Pulmonary artery endothelial cell (primary cell): ENCODE measurements at places on chromosomes 1 and 21. TPM values are rescaled to one million over a fixed set of nuclear protein-coding genes. Genes with fewer than 3 reads are reported as not detected.

GRCh38 chr1:206734499-206735142 is 36.0 kb upstream of the IL19 start:
- DNase-seq: no peak

- DNase-seq: no peak
Measured at GRCh38 chr1:38507563-38507962, 352.0 kb downstream of the RRAGC start.

DNA sequence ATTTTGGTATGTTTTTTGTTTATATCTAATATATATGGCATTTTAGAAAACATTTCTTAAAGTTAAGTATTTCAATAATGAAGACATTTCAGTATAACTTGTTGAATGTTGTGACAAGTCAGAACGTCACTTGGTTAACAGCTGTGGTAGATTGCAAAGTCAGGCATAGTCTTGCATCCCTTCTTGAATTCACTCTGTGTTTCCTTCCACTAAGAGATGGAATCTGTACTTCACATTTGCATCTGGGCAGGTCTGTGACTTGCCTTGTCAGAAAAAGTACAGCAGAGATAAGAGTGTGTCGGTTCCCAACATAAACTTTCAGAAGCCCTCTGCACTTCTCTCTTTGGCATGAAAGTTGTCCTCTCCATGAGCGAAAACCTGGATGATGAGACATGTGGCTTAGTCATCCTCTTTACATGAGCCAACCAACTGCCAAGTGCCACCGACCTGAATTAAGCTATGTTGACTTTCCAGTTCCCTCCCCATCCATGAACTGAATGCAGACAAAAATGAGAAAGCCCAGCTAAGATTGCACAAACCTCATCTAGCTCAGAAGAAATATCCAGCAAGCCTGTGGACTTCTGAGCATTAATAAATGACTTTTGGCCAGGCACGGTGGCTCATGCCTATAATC is 1730.2 kb downstream of the MRPL39 start:
- DNase-seq: no peak

Gene COL24A1
- 0.07 TPM in 2 replicates for total RNA-seq

DNA sequence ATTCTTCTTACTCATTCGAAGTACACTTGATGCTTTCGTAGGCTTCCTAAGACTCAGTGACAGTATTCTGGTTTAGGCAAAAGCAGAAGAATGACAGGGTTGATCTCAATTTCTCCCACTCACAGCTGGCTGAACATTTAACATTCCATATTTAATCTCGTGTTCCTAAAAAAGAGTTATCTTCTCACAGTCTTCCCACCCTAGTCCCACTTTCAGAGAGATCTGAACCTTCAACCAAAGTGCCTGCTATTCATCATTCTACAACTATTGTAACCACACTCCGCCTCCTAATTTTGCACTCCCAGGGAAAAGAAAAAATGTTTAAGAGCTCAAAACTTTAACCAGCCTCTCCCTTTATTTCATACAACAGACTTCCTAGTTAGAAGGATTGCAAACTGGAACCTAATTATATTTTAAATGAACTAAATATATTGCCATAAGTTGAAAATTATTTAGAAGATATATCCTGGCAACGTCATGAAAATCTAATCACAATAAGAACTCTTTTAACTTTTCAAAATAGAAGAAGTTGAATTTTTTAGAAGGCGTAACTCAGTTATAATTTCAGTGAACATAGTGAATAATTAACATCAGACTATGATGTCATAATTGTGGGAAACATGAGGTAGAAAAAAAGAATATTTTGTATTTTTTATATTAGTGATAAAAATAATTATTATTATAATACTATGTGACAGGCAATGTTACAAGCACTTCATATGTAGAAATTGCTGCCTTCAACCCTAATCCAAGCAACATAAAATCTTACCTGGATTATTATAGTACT is 540.9 kb upstream of the ADGRL2 start:
- DNase-seq: no peak

GRCh38 chr1:158019171-158019868 is 25.9 kb downstream of the KIRREL1 start:
- peak; percentile 85 for DNase-seq

Gene TSPAN1
- 0.21 and 0.59 TPM in 2 replicates for total RNA-seq

DNA sequence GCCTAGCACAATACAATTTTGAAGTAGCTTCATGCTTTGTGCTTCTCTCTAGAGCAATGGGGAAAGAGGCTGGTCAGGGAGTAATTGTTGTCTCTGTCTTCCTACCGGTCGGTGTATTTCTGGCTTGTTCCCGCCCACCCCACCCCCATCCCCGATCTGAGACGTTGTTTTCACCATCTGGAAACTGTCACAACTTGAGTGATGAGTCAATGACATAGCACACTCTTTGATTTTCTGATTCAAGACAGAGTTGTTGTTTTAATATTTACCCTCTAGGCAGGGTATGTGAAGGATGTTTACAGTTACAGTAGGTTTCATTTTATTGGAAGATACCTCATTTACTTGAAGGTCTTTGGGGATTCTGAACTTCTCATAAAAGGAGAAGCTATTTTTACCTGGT is 7.0 kb downstream of the IL12RB2 start:
- DNase-seq: no peak

- no peak for DNase-seq
Measured at GRCh38 chr1:63873751-63874150, 99.9 kb downstream of the ROR1 start.

DNA sequence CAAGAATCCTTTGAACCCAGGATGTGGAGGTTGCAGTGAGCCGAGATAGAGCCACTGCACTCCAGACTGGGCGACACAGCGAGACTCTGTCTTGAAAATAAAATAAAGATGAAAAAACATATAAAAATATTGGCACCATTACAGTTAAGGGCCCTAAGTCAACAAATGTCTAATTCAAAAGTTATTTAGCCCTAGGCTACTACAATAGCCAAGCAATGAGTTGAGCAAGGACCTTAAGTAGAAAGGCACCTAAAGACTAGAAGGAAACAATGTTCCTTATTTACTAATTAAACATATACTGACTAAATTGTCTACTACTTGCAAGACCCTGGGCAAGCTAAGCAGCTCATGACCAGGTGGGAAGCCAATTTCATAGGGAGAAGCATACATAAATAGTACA is 4.1 kb downstream of the PIK3R3 start:
- DNase-seq: no peak

DNA sequence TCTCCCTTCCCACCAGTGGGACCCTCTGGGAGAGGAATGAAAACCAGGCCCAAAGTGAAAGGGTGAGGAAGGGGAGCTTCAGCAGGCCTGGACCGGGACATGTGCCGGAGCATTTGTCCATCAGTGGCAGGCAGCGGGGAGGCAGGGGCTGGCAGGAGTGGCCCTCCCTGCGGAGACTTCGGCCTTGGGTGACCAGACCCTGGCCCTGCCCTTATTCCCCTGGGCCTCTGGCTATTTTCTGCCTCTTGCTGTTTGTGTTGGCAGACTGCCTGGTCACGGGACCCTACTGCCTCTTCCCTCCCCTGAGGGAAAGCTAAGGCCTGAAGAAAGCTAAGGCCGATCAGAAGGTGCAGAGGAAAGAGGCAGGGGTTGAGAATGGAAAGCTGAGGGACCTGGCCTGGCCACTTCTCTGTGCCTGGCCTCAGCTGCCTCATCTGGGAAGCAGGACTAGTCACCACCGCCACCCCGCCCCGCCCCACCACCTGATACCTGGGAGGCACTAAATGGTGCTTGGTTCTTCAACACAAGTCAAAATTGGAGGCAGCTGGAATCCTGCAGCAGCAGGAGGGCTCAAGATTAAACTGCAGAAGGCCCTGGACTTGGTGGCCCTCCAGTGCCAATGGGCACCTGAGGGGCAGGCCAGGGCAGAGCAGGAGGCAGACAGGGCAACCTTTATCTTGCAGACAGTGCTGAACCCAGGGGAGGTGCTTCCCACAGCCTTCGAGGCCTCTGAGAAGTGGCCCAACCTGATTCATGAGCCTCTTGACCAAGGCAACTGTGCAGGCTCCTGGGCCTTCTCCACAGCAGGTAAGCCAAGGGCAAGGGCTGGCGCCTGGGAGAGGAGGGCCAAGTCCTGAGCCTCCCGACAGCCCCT is 7.9 kb downstream of the TINAGL1 start:
- no peak for DNase-seq

DNA sequence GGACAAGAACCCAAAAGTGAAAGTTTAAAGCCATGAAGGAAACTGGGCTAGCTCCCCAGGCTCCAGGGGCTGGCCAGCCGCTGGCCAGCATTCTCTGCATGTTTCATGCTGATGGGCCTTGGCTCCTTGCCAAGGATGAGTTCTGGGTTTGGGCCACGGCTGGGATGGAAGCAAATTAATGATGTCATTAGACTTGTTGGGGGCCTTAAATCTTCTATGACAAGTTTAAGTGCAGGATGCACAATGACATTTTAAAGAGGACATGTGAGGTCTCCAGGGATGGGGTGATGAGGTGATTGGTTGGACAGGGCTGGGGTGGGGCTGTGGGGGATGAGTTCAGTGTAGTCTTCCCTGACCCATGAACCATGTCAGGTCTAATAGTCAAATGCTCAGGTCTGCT is 199.6 kb downstream of the TRABD2B start:
- DNase-seq: no peak

Gene ZMYND12
- 0.28 and 0.40 TPM in 2 replicates for total RNA-seq

DNA sequence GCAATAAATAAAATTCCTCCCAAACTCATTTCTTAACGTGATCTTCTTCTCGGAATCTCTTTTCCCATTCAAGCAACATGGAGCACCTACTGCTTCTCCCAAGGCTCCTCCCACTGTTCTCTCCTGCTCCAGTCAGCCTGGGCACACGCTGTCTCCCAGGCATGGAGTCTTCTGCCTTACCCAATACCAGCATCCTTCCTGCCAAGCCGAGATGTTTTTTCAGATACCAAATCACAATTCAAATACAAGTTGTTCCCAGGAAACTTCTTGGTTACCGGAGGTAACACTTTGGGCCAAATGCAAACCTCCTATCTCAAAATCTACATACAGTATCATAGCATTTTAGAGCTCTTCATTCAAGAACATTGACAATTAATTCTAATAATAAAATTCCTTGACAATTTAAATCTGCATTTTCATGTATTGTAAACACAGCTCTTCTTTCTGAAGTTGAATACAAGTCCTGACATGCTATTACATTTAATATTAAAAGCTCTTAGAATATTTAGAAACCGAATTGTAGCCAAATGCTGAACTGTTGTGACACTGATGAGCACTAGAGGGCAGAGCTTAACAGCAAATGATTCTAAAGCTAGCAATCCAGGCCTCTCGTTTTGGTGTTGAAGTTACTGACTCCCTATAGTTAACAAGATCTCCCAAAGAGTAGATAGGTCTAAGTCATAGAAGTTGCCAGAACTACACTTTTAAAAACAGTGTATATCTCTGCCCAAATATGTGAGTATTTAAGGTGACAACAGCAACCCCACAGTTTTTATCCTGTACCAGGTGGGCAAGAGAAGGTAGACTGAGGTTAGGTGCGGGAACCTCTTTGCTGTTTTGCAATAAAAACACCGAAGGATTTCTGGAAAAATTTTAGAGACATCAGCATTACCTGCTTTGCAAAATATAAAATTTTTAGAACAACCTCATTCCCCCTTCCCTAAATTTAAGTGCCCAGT is 52.3 kb downstream of the BCAR3 start:
- no peak for DNase-seq

Gene GBP7
- total RNA-seq: not detected in 2 replicates

Gene ACTL8
- total RNA-seq: not detected in 2 replicates

Gene FOXD3
- not detected in 2 replicates for total RNA-seq

DNA sequence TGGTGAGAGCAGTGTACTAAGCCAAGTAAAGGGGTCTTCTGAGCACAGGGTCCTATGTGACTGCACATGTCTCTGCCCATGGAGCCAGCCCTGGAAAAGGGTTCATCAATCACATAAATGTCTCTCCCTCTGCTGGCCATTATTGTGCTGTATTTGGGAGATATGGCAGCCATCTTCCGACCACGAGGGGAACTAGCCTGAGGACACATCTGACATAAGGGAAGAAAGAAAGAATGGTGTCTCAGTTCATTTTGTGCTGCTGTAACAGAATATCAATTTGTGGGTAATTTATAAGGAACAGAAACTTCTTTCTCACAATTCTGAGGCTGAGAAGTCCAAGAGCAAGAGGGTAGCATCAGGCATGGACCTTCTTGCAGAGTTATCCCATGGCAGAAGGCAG is 55.1 kb upstream of the GJA5 start:
- no peak for DNase-seq

Gene PLA2G2F
- not detected in 2 replicates for total RNA-seq

DNA sequence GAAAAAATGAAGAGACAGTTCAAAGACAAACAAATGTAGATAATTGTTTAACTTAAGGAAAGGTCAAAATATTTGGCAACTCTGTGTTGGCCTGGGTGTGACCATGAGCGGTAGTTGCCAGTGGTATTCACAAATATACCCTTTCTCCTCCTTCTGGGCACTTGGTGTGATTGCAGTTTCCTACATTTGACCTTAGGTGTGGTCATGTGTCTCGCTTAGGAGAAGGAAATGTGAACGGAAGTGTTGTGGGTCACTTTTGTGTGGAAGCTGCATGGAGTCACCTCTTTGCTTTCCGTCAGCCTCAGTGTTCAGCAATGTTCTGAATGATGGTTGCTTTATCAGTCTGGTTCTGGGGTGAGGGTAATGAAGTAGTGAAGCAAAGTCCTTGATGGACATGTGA is 3.4 kb upstream of the PCSK9 start:
- no peak for DNase-seq

DNA sequence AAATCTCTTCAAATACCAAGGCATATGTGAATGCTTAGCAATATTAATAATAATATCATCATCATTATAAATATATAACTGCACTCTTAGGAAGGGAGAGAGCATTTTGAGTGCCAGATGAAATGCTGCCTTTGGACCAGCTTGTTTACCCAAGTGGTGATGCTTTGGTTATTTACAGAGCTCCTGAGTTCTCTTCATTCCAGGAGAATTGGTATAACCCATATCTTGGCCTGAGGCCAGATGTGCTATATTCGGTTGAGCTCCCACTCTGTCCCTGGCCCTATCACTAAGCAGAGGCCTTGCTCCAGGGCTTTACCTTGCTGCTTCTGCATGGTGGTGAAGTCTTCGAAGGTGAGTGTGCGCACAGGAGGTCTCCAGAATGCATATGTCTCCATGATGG is 89.4 kb downstream of the TBX15 start:
- DNase-seq: no peak

- DNase-seq: no peak
Measured at GRCh38 chr1:54537611-54538010, 10.4 kb upstream of the ACOT11 start.

DNA sequence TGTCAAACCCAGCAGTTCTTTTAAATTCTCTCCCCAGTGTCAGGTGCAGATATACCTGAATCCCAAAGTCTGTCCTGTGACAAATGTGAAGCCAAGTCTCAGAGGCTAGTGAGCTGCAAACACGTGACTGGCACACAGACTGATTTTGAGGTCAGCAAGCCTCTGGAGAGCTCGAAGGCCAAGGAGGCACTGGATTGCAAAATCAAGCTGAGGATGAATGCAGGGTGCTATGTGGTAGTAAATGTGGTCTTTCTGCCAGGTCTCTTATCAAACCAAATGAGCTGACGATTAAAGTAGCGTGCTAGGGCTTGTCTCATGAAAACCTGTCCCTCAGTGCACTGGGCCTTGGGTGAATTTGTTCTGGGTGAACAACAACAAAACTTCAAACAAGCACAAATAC is 20.6 kb downstream of the GPR3 start:
- no peak for DNase-seq

GRCh38 chr21:35394634-35395369 is 345.7 kb upstream of the RUNX1 start:
- no peak for DNase-seq
